Nephron progenitor cell (in vitro differentiated cells): ENCODE measurements at places on chromosomes 4 and X.

- no peak for DNase-seq
Measured at GRCh38 chr4:120554086-120554485, 368.4 kb downstream of the PRDM5 start.

DNA sequence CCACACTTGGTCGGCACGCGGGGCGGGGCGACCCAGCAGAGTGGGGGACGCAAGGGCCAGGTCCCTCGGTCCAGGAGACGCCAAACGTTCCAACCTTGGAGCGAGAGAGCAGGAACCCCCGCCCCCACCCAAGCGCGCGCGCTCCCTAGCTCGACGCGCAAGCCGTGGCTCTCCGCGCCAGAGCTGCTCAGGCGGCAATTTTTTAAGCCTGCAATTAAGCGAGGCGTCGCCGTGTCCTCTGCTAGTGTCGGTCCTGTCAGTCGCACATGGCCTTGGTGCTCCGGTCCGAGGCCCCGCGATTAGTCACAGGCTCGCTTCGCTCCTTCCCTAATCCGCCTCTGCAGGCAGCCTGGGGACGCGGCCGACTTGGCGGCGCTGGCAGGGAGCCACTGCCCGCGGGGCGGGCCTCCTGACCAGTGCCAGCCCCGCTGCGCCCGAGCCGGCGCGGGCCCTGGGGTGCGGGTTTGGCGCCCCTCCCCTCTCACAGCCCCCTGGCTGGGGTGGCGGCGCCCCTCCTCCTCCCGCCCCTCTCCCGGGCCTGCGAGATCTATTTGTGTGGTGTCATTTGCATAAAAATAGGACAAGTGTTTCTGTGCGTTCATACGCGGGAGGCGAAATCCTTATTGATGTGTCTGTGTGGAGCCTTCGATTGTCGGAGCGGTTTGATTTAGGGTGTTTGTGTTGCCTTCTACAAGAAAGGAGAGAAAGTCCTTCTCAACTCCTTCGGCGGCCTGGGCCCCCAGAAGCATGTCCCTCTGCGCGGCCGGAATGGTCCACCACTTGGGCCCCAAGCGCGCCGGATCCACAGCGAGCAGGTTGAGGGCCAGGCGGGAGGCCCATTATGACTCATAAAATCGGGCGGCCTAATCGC, 9.8 kb upstream of the BCOR start:
- DNase-seq = peak; percentile 54

GRCh38 chr4:153645183-153645582, 38.9 kb upstream of the TLR2 start:
- no peak for DNase-seq

DNA sequence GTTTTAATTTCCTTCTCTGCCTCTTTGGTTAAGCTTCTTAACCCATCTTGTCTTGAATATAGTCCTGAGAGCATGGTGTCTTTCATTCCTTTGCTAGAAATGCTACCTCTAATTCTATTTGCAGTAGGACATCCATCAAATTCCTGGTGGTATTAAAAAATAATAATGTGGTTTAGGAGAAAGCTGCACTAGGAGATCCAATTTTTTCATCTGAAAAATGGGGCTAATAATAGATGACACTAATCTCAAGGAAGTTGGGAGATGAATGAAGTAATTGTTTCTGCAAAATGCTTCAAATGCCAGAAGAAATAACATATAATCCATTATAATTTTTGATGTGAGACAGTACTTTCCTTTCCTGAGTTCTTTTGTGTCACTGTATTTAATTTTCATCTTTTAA, 194.9 kb downstream of the PACRGL start:
- DNase-seq = no peak

DNA sequence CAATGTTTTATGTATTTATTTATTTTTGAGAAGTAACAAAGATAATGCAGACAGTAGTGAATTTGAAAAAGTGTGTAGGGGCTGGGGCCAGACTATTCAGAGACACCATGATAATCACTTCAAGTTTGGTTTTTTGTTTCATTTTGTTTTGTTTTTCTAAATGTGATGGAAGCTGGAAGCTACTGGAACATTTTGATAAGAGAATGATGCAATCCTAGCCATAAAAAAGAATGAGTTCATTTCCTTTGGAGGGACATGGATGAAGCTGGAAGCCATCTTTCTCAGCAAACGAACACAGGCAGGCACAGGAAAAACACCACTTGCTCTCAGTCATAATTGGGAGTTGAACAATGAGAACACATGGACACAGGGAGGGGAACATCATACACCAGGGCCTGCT, 706.6 kb upstream of the EPHA5 start:
- no peak for DNase-seq

GRCh38 chrX:135050603-135051002, 1.3 kb downstream of the RTL8A start:
- DNase-seq = no peak

- DNase-seq = no peak
Measured at GRCh38 chr4:109676886-109677285, 26.4 kb downstream of the CASP6 start.
